Cardiac septum (tissue), 1 donor: ENCODE measurements at places on chromosomes 16 and 17. TPM values are rescaled to one million over a fixed set of nuclear protein-coding genes. Genes with fewer than 3 reads are reported as not detected.

CRHR1 gene
- total RNA-seq = not detected

SCN4A gene
- total RNA-seq = 0.22 TPM

PRR11 gene
- total RNA-seq = 0.78 TPM

METTL26 gene
- total RNA-seq = 47.7 TPM

HASPIN gene
- total RNA-seq = 0.30 TPM

NACA2 gene
- not detected for total RNA-seq

SEZ6L2 gene
- total RNA-seq = 1.2 TPM

CTRB1 gene
- total RNA-seq = not detected

ZNF750 gene
- not detected for total RNA-seq

SYCE1L gene
- 0.83 TPM for total RNA-seq

C16orf86 gene
- 5.6 TPM for total RNA-seq

BRICD5 gene
- 7.0 TPM for total RNA-seq

ASPA gene
- total RNA-seq = 0.94 TPM

ZNF213 gene
- 7.5 TPM for total RNA-seq

NOTUM gene
- 0.38 TPM for total RNA-seq

SDK2 gene
- total RNA-seq = 3.0 TPM

IGF2BP1 gene
- total RNA-seq = not detected

GDPD3 gene
- 3.0 TPM for total RNA-seq

RTN4RL1 gene
- 0.32 TPM for total RNA-seq

KRT40 gene
- not detected for total RNA-seq

SLC9A5 gene
- 1.1 TPM for total RNA-seq

FN3K gene
- 82.4 TPM for total RNA-seq

TBC1D3B gene
- total RNA-seq = 3.3 TPM
